ENCODE measurements at places on chromosomes 2 and 18.

GRCh38 chr2:239204136-239204875, 196.5 kb downstream of the HDAC4 start:
- no peak for DNase-seq

DNA sequence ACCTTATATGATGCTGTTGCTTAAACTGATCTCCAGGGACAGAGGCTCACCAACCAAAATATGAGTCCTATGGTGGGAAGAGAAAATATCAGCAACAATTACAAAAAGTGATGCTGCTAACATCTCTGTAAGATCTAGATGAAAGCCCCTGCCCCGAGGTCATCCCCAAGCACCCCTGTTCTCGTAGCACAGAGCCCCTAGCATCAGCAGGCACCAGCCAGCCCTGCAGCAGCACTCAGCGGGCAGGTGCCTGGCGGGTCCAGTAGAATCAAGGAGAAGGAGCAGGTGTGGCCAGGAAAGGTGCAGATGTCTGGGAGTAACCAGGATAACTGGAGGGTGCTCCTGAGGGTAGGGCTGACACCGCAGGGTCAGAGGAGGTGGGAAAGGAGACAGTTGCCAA, 474.2 kb upstream of the MYT1L start:
- no peak for DNase-seq

DNA sequence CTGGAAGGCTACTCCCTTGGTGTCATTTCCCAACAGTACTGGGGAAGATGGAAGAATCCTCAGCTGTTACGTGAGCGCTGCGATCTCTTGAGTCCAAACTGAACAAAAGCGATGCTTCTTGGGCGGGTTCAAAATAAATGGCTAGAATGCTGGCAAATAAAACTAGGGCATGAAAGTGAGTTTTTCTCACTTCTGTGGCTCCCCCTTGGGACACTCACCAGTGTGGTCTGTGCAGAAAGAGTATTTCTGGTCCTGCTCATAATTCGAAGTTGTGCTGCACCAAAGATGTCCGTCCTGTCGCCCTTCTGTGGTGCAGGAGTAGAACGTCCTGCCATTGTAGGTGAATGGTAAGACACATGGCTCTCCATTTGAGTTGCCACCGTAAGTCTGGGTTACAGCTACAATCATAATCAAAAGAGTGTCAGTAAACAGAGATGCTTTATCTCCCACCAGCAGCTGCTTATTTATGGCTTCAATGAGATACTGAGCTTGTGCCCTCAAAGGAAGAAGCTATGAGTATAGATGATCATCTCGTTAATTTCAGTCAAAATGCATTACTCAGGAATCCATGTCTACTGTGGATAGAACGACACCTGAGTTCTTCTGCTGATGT, 11.8 kb downstream of the FN1 start:
- DNase-seq, result no peak

DNA sequence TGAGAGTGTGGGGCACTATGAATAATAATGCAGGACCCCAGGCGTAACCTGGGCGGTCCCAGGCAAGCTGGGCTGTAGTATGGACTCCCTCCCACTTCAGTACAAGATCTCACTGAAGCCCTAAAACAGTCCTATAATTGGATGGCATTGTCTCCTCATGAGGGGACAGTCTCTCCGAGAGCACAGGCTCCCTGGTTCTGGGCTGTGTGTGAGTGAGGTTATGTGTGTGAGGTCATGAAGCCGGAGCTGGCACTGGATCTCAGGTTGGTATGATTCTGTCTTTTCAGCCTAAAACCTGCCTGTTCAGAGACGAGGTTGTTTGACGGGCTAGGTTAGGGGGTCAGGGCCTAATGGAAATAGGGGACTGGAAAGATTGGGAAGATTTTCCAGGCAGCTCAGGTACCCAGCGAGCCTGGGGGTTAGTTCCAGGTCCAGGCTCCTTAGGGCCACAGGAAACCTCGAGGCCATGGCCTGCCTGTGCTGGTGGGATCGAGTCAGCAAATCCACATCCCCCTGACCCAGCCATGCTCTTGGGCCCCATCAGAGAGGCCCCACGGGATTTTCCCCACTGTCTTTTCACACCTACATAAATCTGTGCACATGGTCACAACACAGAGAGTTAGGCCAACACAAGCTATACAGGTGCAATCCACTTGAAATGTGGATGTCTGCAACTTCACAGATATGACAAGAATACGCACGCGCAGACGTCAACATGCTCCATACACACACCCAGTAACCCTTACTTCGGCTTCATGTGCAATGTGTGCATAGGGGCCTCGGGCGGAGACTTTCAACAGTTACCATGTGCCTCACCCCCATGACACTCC, 94.8 kb downstream of the INHBB start:
- DNase-seq, result no peak
